ENCODE measurements at places on chromosomes 16 and 17.
A peak's percentile ranks its signal among the peaks of the same experiment; 100 is the strongest.

DNA sequence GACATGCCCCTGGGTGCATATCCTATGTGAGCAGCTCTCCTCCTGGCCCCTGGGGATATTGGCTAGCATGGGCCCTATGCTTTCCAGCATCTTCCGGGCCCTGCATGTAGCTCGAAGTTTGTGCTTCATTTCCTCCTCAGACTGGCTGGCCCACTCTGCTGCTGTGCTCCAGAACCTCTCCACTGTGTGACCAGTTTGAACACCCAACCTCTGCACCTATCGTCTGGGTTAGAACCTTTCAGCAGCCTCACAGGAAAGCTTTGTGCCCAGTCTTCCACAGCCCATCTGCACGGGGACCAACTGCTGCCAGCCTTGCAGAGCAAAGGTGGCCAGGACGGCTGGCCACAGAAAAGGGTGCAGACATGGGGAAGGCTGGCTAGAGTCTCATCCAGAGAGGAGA lies 10.2 kb upstream of the CLEC18B start:
- ATAC-seq: peak; percentile 22

GRCh38 chr17:7329997-7330637 lies 982 bp upstream of the NEURL4 start:
- peak; percentile 66 for ATAC-seq

- ATAC-seq: no peak
Measured at GRCh38 chr17:39281806-39282205, 56.1 kb upstream of the STAC2 start.

DNA sequence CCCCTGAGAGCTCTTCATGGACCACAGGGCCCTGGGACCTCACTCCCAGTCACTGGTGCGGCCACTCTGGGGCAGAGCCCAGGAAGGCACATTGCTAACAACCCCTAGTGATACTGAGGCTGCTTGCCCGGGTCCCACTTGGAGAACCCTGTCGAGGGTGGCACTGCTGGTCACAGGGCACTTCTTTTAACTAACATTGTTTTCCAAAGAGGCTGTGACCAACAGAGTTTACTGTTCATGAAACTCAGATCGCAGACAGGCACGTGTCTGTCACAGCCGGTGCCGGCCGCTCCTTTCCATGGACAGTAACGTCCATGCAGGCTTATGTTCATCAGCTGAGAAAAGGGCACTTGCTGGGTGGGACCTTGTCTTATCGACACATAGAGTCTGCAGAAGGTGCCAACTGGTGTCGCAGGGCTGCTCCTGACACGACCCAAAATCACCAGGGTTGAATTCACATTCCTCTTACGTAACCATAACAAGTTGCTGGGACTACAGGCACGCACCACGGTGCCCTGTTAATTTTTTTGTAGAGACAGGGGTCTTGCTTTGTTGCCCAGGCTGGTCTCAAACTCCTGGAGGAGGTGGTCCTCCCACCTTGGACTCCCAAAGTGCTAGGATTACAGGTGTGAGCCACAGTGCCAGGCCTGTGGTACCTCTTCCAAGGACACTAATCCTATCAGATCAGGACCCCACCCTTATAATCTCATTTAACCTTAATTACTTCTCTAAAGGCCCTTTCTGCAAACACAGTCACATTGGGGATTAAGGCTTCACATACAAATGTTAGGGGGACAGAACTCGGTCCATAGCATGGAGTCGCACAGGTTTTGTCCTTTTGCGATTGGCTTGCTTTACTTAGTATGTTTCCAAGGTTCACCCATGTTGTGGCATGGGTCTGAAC lies 1.2 kb upstream of the ZC3H18 start:
- ATAC-seq: no peak

- ATAC-seq: no peak
Measured at GRCh38 chr17:61496174-61496956, 44.1 kb downstream of the TBX4 start.

DNA sequence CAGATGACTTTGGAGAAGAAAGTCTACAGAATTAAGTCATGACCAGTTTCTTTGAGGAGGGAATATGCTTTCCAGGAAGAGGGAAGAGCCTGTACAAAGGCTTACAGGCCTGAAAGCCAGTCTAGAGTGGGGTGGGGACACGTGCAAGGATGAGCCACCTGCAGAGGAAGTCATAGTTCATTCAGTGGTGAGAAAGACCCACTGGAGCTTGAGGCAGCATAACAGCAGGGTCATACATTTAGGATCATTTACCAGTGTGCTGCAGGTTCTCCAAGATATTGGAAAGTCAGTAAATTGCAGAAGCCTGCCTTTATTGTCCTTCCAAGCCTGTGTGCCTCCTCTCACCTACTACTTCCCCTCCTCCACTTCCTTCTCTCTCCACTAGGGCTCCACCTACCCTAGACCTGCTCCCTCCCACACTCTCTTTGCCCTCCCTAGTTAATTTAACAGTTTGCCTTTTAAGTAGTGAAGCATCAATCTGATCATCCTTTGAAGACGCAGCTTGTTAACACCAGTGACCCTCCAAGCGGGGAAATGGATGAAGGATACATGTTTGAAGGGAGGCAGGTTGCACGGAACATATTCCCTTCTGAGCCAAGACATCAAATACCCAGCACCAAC lies 40.2 kb downstream of the CDRT15 start:
- no peak for ATAC-seq

DNA sequence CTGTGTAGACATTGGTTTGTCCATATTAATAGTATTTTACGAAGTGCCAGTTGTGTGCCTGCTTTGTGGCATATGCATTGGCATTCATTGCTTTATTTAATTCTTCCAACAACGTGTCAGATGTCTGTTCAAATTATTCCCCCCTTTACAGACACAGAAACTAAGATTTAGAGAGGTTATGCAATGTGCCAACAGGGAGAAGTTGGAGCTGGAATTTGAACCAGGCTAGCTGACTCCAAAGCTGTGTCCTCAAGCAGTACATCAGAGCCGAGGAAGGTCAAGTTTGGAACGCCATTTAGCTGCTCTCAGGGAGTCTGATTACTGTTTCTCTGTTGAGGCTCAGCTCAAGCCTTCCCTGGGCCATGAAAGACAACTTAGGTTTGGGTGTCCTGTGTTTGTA lies 232.3 kb downstream of the WWOX start:
- no peak for ATAC-seq

- ATAC-seq: peak; percentile 48
Measured at GRCh38 chr16:14284930-14285512, 213.9 kb downstream of the MRTFB start.

DNA sequence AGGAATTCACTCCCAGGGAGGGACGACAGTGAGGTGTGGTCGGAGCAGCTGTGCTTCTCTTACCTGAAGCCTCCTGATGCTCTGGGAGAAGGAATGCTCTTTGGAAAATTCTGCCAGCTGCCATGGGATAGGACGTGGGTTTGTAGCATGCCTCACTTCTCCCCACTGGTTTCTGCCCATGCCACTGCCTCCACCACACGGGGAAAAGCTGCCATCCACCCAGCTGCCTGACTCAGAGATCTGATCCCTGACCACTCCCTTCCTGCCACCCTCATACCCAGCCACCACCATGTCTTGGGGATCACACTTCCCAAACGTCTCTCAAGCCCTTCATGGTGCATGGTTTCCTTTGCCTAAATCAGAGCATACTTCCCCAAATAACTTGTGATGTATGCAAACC lies 80.0 kb downstream of the CPPED1 start:
- ATAC-seq: no peak

DNA sequence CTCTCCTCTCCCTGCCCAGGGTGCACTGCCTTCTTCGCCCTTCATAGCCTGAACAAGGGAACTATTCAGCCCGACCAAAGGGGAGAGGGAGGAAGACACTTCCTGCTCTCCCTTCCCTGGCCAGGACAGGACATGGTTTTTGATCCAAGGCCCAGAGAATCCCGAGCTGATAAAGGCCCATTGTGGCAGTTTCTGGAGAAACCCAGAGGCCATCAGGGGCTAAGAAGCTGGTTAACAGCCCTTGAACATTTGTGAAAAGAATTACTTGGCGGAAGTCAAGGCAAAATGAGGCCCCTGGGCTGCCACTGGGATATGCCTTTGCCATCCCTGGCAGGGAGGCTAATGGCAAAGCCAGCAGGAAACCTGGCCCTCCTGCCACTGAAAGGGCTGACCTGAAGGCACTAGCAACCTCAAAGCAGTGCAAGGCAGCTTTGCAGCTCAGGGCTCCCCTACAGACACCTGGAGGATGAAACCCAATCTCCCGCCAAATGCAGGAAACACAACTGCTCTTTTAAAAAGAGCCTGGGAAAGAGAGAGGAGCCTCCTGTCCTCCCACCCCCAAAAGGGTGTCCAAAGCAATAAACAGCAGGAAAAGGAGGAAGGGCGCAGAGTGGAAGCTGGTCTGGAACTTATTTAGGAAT lies 12.6 kb downstream of the PHB1 start:
- no peak for ATAC-seq

GRCh38 chr16:56724191-56724590 lies 5.7 kb upstream of the NUP93 start:
- no peak for ATAC-seq

DNA sequence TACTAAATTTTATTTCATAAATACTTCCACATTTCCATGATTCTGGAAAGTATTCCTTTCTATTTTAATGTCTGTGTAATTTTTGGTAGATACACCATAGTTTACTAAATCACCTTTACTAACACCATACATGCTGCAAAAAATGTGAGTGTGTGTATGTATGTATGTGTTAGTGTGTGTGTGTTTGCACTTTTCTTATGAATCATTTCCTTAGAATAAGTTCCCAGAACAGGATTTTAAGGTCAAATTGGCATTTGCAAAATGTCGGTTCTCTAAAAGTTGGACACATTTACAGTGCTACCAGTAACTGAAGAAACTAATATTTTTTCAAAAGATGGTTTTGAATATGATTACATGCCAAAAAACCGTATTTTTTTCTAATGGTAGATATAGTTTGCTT lies 137.1 kb downstream of the CYB561 start:
- no peak for ATAC-seq

- ATAC-seq: peak; percentile 85
Measured at GRCh38 chr17:79325709-79326430, 251.2 kb downstream of the ENGASE start.

- no peak for ATAC-seq
Measured at GRCh38 chr16:49629851-49630250, 226.1 kb downstream of the ZNF423 start.

GRCh38 chr16:74605746-74606520 lies 981 bp downstream of the GLG1 start:
- peak; percentile 8 for ATAC-seq

DNA sequence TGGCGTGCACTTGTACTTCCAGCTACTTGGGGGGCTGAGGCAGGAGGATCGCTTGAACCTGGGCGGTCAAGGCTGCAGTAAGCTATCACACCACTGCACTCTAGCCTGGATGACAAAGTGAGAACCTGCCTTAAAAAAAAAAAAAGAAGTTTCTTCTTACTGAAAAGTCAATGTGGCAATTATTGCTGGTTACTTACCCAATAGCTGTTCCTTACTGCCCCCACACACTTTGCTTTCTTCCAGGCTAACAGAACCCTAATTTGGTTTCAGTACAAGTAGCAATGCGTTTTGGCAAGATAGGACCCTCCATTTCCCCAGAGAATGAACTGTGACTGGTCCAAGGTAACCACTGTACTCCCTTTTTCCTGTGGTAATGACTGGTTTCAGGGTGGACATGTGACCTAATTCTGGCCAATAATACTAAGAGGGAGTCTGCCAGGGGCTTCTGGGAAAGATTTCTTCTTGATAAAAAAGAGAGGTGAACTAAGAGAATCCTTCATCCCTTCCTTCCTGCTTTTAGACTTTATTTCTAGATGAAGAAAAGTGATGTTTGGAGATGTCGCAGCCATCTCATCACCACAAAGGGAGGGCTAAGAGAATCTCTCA lies 58.8 kb upstream of the MSI2 start:
- no peak for ATAC-seq

DNA sequence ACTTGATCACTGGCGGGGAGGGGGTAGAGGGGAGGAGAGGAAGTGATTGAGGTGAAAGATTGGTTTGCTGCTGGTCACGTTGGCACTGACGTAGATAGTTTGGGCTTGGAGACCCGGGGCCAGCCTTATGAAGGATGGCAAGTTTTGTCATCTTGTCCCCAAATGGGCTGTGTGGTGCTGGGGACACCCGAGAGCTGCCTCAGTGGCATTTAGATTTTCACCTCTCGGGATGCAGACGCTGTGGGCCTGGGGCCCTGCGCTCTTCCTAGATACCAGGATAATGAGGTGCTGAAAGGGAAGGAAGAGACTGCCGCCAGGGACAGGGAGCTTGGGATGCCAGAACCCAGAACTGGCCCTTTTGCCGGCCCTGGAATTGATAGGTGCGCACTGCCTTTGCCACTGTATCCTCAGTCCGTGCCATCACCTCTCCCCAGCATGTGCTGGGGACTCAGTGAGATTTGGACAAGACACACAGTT lies 1.4 kb upstream of the SOCS3 start:
- no peak for ATAC-seq

- peak; percentile 73 for ATAC-seq
Measured at GRCh38 chr16:75789237-75789636, 62.9 kb upstream of the CPHXL start.

DNA sequence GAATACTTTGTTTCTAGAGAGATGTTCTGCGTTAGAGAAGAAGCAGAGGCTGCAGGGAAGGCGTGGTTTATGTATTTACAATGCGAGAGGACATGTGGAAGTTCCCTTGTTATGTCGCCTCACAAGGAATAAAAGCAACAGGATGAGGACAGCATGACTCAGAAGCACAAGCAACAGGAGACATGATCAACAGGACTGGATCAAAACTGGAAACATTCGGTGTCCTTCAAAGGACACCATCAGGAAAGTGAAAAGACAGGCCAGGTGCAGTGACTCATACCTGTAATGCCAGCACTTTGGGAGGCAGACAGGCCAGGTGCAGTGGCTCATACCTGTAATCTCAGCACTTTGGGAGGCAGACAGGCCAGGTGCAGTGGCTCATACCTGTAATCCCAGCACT lies 52.6 kb downstream of the CCDC57 start:
- ATAC-seq: peak; percentile 58

DNA sequence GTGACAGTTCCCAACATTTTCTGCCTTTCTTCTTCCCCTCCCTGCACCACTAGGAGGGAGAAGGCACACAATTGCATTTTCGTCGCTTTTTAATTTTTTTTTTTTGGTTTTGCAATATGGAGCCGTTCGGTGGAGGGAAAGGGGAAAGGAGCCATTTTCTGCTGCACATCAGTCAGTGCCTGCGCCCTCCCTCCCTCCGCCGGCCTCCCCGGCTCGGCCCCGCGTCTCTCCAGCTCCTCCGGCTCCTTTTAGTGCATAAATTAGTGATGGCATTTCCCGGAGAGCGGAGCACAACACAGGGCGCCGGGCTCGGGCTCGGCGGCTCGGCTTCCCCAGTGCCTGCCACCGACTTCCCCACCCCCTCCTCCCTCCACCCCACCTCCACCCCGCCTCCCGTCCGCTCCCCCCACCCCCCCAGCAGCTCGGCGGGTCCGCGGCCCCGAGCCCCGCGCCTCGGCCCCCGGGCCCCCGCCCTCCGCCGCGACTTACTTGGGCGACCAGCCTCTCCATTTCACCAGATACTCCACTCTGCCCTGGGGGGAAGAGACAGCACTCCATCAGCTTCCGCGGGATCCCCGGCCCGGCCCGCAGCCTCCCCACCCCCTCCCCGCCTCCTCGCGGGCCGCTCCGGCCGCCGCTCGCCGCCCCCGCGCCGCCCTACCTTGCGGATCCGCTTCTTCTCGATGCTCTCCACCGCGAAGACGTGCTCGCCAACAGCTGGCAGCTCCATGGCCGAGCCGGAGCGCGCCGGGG lies 542 bp downstream of the CBX4 start:
- peak; percentile 3 for ATAC-seq

Measured in motor neuron (in vitro differentiated cells).